NCI-H774 (cell line): ENCODE measurements at places on chromosomes 7 and 10.

DNA sequence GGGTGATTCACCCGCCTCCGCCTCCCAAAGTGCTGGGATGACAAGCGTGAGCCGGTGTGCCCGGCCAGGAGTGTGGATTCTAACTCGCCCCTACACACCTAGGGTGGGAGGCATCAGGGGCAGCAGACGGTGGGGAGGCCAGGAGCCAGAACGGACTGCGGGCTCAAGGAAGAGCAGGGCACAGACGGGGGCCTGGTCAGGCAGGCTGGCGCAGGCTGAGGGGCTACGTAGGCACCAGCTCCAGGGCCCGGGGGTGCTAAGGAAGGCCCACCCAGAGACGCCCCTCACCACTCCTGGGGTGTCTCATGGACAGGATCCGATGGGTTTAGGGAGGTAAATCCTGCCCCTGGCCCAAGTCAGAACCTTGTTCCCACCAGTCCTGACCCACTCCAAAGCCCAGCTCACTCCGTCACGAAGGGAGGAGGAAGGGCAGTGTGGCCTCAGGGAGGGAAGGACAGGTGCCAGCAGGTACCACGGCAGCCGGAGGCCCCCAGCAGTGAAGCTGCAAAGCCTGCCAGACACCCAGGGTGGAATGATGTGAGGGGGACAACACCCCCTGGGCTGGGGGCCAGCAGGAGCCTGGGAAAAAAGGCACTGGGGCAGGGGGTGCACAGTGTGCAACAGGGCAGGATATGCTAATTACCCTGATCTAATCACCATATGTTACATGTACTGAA, 251.4 kb downstream of the MAD1L1 start:
- no peak for DNase-seq

- DNase-seq = no peak
Measured at GRCh38 chr7:42605406-42606192, 306.3 kb downstream of the C7orf25 start.

DNA sequence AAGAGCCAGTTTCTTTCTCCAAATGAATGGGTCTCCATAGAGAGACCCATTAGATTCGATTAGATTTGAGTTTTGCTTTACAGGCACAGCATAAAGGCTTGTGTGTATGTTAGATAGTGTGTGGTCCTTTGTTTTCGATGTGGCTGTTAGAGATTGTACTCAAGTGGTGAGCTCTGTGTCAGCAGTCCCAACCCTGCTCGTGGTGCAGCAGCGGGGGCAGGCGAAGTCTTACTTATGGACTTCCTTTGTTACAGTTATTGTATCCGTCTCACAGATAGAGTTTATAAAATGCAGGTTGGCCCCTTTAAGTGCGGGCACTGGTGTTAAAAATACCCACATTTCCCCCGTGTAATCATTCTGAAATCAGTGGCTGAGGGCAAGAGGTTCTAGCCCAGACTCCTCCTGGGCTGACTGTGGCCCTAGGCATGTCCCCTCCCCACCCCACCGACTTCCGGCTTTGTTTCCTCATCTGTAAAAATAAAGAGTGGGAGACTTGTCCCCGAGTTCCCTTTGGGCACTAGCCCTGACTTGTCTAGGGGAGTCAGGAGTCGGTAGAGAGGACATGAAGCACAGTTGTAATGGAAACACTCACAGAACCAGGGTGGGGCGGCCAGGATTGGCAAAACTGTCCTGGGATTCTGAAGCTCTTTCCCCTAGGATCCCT, 28.6 kb downstream of the MTURN start:
- DNase-seq = no peak

GRCh38 chr7:47591655-47592572, 10.0 kb upstream of the TNS3 start:
- DNase-seq = no peak

GRCh38 chr7:106793015-106793975, 71.8 kb upstream of the PIK3CG start:
- DNase-seq = no peak

DNA sequence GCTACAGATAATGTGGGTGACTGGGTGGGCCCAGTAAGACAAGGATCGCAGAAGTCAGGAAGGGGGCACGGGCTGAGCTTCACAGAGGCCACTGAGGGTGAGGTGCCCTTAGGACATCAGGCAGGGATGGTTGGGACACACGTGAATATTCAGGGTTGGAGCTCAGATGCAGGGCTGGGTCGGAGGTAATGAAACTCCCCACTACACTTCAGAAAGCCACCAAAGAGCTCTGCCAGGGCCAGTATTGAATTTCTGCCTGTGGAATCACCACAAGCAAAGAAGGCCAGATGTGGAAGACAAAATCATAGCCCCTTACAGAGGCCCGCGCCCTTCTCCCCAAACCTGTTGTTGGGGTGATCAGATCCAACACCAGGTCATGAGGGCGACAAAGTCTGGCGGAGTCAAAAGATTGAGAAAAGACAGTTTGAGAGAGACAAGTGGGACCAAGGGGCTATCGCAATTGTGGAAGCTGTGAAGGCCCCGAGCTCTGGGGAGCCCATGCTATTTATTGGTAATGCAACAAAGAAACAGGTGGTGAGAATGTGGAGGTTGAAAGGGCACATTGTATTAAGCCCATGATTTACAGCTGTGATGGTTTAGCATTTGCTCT, 42.4 kb downstream of the STRA8 start:
- DNase-seq = no peak

- DNase-seq = no peak
Measured at GRCh38 chr7:12831024-12831423, 143.6 kb downstream of the ARL4A start.

GRCh38 chr10:120948889-120949608, 97.9 kb downstream of the WDR11 start:
- DNase-seq = no peak

DNA sequence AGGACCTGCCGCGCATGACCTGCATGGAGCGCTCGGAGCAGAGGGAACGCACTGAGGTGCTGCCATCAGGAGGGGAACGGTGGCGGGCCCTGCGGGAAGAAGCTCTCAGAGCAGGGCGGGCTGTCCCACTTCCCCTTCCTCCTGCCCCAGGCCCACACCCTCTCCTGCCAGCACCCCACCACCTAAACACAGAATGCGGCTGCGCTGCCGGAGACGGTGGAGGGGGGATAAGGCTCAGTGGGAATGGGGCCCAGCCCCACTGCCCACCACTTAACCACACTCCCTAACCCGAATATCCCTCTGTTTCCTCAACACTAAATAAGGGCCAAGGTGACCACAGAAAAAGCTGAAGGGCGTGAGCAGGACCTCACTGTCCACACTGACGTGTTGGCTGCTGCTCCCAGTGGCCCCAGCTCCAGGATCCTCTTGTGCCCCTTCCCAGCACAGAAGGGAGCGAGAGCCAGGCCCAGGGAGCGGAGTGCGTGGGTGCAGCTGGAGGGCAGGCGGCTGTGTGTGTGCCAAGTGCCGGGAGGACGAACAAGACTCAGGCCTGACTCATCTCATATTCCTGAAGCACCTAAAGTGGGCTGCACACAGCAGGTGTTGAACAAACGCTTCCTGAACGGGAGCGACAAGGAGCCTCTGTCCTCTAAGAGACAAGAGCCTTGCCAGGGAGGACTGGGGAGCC, 116.8 kb downstream of the MAD1L1 start:
- DNase-seq = no peak

- no peak for DNase-seq
Measured at GRCh38 chr10:93958834-93959233, 34.9 kb upstream of the PLCE1 start.

DNA sequence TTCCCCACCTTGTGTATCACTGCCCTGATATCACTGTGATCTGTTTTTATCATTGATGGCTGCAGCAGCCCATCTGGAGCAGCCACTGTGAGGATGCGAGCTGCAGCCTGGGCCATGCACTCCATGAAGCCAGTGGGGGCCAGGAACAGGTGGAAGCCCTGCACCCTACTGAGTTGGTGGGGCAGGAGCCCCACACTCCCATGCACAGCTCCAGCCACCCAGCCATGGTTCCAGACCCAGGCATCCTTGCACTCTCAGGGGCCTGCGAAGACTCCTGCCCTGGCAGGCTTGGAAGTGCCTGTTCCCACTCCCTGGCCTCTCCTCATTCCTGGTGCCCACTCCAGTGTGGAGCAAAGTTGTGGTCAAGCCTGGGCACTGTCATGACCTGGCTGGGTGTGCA, 424.0 kb upstream of the FZD8 start:
- DNase-seq = no peak

GRCh38 chr10:17836942-17837341, 27.8 kb downstream of the MRC1 start:
- no peak for DNase-seq

DNA sequence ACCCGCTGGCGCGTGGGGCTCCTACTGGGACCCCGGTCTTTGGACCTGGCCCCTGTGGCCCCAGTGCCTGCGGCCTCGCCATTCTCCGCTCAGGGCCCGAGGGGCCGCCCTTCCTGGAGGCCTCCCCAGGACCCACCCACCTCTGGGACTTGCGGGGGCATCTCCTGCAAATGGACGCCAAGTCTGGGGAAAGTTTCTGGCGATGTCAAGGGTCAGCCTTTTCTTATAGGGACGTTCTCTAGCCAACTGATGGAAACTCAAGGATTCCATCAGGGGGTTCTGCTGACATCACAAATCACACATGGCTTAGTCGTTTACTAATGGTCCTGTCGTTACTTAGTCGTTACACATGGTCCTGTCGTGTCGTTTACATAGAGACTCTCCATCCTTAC, 57.7 kb upstream of the RHOBTB1 start:
- no peak for DNase-seq

DNA sequence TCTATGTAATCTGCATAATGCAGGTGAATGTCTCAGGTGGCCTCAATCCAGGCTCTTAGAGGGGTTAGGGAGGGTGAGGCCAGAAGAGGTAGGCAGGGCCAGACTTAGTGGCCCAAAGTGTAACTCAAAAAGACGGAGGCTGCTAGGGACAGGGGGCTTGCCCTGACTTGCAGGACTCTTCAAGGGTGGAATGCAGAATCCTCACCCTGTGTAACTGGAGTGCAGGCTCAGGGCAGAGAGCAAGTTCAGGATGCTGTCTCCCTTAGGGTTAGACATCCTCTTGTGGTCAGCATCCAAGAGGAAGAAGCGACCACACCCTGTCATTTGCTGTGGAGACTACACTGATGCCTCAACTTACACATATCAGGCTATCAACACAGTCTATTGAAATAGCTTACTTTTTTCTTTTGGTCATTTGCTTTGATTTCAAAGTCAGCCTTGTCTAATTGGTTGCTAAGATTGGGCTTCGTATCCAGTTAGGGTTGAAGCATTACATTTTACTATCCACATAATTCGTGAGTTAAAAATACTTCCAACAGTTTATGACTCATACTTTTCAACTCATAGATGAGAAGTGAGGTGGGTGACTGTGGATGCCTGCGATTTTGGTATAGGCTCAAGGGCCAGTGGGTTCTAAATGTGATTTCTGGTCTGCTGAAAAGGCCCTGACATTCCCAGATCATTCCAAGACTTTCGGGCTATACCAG, 563.6 kb downstream of the SUGCT start:
- no peak for DNase-seq

GRCh38 chr7:76254781-76255180, 47.7 kb upstream of the HSPB1 start:
- DNase-seq = no peak

DNA sequence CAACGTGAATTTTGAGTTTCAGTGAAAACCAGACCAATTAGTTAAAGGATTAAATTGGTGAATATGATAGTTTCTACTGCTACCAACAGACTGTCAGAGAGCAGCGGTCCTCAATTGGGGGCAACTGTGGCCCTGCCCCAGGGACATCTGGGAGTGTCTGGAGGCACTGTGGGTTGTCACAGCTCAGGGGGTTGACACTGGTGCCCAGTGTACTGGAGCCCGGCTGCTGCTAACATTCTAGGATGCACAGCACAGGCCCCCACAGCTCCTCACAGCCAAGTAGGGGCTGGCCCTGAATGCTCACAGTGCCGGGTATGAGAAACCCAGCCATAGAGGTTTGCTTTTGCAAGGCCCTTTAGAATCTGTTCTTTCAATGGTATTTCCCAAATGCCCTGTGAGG, 84.1 kb upstream of the CXCL12 start:
- DNase-seq = no peak

DNA sequence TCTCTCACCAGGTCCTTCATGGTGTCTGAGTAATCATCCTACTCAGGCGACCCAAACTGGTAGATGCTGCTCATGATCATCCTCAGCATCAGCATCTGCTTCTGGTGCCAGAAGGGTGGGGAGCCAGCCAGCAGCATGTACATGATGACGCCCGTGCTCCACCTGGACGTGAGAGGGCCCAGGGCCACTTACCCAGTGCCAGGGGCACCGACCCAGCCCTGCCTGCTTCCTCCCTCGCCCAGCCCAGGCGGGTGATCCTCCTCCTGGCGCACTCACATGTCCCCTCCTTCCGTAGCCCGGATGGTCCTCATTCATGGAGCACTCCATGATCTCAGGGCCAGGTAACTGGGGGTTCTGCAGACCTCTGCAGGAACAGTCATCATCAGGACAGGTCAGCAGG, 764.8 kb upstream of the ZNF722 start:
- no peak for DNase-seq

GRCh38 chr10:131017566-131018285, 293.8 kb downstream of the TCERG1L start:
- DNase-seq = no peak

DNA sequence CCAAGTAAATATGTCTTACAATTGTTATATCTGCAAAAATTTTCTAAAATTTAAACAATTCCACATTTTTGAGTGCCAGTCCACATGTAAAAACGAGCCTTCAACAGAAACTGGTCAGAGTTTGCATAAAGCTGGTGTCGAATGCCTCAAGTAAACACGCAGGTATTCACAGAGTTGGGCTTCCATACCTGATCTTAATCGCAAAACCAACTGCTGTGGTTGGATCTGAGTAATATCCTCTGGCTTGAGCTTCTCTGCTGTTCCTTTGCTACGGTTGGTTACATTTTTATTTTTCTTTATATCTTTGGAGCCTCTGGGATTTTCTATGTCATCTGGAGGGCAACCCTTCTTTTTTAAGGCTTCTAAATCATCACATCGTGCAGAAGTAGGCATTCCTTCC, 28.4 kb downstream of the ITGB1 start:
- no peak for DNase-seq

- DNase-seq = no peak
Measured at GRCh38 chr7:79911420-79911819, 223.2 kb upstream of the GNAI1 start.

GRCh38 chr10:17660921-17661320, 17.0 kb downstream of the STAM start:
- DNase-seq = no peak

GRCh38 chr10:73522263-73522662, 26.4 kb upstream of the PPP3CB start:
- no peak for DNase-seq
